Femur (tissue), 1 donor: ENCODE measurements at places on chromosomes 2 and 18.

- no peak for DNase-seq
Observed at GRCh38 chr2:223952280-223952968, 4.8 kb upstream of the MRPL44 start.

GRCh38 chr2:40168032-40168431 lies 283.9 kb downstream of the SLC8A1 start:
- no peak for DNase-seq

- DNase-seq: no peak
Observed at GRCh38 chr18:36188916-36189315, 1.6 kb downstream of the MOCOS start.

- no peak for DNase-seq
Observed at GRCh38 chr18:40917056-40917455, 1038.0 kb upstream of the PIK3C3 start.

DNA sequence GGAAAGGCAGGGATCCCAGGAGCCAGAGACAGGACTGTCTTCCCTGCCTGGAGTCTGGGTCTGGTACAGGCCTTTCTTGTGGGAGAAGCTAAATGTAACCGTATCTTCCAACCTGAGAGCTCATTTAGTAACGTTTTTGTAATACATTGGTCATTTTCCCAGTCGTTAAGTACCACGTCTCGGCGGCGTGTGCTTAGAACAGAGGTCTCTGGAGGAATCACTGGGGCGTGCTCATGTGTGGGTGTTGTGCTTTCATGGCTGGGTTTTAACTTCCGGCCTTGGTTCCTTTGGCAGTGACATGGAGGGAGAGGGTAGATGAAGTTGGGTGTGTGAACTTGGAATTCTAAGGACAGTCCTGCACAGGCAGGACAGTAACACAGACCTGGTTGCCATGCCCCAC lies 79.7 kb downstream of the NCK2 start:
- no peak for DNase-seq

DNA sequence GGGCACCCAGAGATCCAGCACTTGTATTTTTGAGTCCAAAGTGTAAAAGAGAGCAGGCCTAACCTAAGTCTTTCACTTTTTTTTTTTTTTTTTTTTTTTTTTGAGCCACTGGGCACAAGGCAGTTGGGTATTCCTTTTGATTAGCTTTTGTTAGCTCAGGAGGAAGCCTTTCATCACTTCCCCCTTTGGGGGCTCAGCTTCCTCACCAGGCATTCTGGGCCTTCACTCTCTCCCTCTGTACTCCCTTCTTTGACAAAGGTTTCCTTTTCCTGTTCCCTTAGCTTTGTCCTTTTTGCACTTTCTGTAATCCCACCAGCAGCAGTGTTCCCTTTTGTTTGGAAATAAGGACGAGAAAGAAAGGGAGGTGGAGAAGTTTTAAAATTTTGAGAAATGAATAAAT lies 88.2 kb downstream of the PKP4 start:
- no peak for DNase-seq
